ENCODE measurements at places on chromosomes 4 and X.

- DNase-seq: no peak
Measured at GRCh38 chrX:24494647-24495075, 29.6 kb downstream of the PDK3 start.

DNA sequence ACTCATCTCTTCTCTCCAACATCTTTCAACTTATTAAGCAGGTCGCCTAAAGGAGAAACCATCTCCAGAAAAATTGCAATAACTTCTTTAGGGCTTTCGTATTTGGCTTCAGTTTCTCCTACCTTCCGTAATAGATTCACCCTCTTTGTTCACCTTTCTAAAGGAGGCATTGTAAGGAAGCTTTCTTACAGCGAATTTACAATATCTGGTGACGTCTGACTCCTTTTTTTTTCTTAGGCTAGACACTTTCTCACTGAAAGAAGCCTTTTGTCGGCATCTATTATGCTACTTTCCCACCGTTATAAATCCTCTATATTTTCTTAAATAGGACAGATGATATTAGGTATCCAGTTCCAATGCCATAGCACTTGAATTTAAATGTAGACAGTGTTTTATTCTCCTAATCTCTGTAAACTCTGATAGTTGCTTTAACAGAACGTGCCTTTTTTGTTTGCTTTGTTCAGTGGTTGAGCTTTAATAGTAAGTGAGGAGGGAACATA is 302.4 kb downstream of the IL1RAPL1 start:
- DNase-seq: no peak

DNA sequence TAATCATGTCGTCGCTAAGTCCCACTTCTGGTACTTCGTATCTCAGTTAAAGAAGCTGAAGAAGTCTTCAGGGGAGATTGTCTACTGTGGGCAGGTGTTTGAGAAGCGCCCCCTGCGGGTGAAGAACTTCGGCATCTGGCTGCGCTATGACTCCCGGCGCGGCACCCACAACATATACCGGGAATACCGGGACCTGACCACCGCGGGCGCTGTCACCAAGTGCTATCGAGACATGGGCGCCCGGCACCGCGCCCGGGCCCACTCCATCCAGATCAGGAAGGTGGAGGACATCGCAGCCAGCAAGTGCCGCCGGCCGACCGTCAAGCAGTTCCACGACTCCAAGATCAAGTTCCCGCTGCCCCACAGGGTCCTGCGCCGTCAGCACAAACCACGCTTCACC is 11.3 kb downstream of the PNCK start:
- no peak for DNase-seq

GRCh38 chr4:154616731-154617130 is 4.3 kb upstream of the FGG start:
- no peak for DNase-seq

- DNase-seq: no peak
Measured at GRCh38 chr4:48565362-48566033, 75.4 kb downstream of the ZAR1 start.

DNA sequence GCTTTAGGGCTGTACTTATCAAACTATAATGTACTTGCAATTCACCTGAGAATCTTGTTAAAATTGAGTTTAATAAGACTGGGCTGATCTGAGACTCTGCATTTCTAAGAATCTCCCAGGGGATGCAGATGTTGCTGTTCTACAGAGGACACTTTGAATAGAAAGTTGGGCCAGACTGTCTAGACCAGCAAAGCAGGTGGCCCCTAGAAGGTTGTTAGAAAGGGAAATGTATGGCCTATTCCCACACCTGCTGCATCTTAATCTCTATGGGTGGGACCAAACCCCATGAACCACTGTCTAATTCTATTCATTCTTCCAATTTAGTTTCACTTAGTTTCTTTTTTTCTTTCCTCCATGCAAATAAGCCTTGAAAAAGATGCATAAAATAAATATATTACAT is 413.2 kb upstream of the TECRL start:
- no peak for DNase-seq

DNA sequence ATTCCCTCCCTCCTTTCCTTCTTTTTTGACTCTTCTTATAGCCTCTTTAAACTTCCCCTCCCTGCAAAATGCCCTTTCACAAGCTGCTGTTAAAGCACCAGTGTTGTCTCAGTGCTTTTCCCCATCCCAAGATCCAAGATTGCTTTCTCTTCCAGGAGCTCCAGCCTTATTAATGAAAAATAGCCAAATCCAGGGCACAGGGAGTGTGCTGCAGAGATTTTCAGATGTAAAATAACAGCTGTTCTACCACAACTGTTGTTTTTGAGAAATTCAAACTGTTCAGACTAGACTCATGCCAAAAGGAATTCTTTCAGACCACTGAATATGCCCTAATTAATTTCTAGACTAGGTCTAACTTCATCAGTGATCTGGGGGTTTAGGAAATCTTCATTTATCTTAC is 47.0 kb upstream of the GPC3 start:
- DNase-seq: no peak

- DNase-seq: no peak
Measured at GRCh38 chr4:20752641-20753040, 52.4 kb downstream of the PACRGL start.

- DNase-seq: no peak
Measured at GRCh38 chr4:27986476-27986875, 1125.8 kb downstream of the STIM2 start.

- DNase-seq: no peak
Measured at GRCh38 chr4:179415847-179416223, 1973.6 kb upstream of the AGA start.

GRCh38 chr4:74377714-74378113 is 12.8 kb downstream of the EREG start:
- DNase-seq: no peak

DNA sequence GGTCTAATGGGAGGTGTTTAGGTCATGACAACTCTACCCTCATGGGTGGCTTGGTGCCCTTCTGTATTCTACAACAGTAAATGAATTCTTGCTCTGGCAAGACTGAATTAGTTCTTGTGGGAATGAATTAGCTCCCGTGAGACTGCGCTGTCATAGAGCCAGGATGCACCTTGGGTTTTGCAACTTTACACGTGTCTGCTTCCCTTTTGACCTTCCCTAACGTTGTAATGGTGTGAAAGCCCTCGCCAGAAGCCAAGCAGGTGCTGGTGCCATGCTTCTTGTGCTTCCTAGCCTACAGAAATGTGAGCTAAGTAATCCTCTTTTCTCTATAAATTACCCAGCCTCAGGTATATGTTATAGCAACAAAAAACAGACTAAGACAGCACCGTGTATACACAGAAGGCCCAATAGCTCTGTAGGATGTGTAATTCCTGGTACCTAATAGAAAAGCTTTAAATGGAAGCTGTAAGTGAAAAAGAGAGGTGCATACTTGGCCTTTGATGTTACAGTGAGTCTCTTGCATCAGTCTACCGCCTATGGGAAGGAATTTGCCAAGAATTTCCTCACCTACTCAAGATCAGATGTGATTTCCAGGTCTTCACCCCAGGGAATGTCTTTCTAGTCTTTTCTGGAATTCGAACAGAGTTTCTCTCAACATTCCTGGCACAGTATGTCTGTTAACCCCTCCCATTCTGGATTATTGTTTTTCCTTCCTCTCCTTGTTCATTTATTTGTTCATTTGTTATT is 3.2 kb upstream of the ENPEP start:
- no peak for DNase-seq

- DNase-seq: no peak
Measured at GRCh38 chr4:55343887-55344286, 2.2 kb upstream of the SRD5A3 start.

DNA sequence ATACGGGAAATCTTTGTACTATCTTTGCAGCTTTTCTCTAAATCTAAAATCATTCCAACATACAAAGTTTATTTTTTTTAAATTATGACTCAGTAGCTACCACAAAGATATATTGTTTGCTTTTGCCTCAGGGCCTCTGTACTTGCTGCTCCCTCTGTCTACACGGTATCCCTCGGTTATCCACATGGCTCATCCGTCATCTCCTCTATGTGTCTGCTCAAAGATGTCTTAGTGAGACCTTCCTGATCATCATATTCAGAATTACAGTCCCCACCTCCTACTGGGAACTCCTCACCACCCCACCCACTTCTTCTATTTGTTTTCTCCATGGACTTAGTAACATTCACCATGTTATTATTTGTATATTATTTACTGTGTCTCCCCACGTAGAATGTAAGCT is 107.8 kb downstream of the PARM1 start:
- no peak for DNase-seq

GRCh38 chr4:104302731-104303130 is 192.0 kb downstream of the CXXC4 start:
- no peak for DNase-seq

- no peak for DNase-seq
Measured at GRCh38 chr4:80081566-80081965, 8.5 kb upstream of the ANTXR2 start.

GRCh38 chr4:47415719-47416118 is 47.8 kb downstream of the COMMD8 start:
- no peak for DNase-seq

- no peak for DNase-seq
Measured at GRCh38 chrX:139691843-139692505, 16.0 kb downstream of the MCF2 start.

DNA sequence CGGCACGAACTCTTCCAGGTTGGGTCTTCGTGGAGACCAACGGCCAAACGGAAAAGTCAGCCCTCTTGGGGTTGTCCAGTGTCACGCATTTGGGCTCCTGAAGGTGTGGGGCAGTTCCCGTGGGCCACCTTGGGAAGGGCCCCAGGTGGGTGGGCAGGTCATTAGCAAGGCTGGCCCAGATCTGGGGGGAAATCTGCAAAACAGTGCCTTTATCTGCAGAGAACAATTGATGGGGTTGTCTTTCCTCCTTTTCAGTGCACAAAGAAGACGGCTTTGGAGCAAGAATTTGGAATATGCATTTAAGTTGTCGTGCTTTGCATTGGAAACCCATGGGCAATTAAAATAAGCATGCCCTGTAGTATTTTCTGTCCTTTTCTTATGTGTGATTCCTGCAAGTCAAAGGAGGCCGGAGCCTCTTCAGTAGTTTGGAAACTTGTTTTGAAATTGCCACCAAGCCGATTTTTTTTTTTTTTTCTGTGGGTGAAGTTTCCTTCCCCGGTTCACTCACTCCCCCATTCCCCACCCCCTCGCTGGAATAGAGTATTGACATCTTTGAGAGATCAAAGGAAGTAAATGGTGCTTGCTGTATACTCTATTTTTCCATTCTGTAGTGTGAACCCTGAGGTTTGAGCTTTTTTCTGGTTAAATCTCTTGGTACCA is 9.8 kb downstream of the ZIC3 start:
- no peak for DNase-seq

DNA sequence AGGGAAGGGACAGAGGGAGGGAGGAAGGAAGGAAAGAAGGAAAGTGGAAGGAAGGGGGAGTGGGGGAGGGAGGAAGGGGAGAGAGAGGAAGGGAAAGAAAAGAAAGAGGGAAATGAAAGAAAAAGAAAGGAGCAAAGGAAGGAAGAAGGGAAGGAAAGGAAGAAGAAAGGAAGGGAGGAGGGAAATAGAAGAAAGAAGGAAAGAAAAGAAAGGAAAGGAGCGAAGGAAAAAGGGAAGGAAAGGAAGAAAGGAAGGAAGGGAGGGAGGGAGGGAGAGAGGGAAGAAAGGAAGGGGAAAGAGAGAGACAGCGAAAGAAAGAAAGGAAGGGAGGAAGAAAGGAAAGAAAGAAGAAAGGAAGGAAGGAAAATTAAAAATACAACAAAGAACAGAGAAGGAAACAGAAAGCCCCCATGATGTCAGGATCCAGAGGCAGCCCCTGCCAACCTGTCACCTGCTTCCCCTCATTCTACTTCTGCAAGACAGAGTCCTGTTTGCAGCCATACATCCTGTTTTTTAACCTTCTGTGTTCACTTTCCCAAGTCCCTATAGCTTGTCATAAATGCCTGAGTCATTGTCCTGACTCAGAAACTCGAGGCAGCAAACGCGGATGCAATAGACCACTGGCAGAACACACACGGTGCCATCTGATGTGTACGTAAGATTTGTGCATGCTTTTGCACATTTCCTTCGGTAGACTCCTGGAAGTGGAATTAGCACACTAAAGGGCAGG is 77.0 kb upstream of the C4orf50 start:
- no peak for DNase-seq

GRCh38 chrX:120294651-120295050 is 16.6 kb downstream of the TMEM255A start:
- no peak for DNase-seq

GRCh38 chrX:107465932-107466620 is 16.6 kb downstream of the FRMPD3 start:
- DNase-seq: no peak

GRCh38 chrX:7689791-7690412 is 153.1 kb upstream of the VCX start:
- DNase-seq: no peak

- no peak for DNase-seq
Measured at GRCh38 chr4:20859097-20859781, 159.0 kb downstream of the PACRGL start.

GRCh38 chrX:50108264-50108663 is 92.5 kb downstream of the AKAP4 start:
- DNase-seq: no peak

DNA sequence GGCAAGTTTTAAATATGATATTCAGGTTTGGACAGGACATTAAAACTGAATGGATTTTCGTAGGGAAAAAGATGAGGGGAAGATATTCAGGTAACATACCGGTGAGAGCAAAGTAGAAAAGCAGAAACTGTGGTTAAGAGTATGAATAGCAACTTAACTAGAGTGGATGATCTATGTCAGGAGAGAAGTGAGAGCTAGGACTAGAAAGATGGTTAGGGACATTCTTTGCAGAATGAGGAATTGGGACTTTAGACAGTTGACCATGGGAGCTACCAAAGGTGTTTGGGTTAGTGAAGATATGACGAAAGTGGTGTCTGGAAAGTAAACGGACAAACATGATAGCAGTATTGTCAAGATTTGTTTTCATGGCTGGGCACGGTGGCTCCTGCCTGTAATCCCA is 45.2 kb downstream of the ANXA5 start:
- DNase-seq: no peak

- no peak for DNase-seq
Measured at GRCh38 chr4:56466910-56467283, 520 bp upstream of the SRP72 start.

- no peak for DNase-seq
Measured at GRCh38 chr4:41209187-41209586, 5.2 kb downstream of the APBB2 start.

- no peak for DNase-seq
Measured at GRCh38 chrX:65607070-65607742, 60.2 kb upstream of the MSN start.

DNA sequence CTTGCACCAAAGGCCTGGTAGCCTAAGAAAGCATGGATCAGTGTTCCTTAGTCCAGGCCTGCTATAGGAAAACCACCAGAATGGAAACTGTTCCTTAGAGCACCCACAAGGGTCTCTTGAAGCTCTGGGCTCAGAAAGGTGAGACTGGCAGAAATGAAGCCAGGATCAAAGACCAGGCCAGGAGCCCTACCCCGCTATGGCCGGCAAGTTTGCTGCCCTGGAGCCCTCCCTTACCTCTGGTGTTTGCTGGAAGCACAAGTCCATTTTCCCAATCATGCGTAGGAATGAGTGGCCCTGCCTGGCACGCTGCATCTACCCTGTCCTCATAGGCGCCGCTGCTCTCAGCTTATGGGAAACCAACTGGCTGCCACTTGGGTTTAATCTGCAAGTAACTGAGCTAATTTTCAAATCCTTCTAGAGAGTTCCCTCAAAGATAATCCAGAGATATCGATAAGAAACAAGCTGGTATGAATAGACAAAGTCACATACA is 37.4 kb downstream of the BCOR start:
- no peak for DNase-seq

GRCh38 chr4:123350726-123351125 is 45.9 kb upstream of the SPRY1 start:
- DNase-seq: no peak
